ENCODE measurements at places on chromosomes 2 and 18. TPM values are rescaled to one million over a fixed set of nuclear protein-coding genes. Genes with fewer than 3 reads are reported as not detected.

The IHH gene
- not detected for total RNA-seq

The STARD6 gene
- total RNA-seq, result not detected

The C2orf66 gene
- not detected for total RNA-seq

The ELOA2 gene
- total RNA-seq, result not detected

The TDRD15 gene
- 1.9 TPM for total RNA-seq

All from PC-9 (cell line).